ENCODE measurements at places on chromosomes 12 and 14. TPM values are rescaled to one million over a fixed set of nuclear protein-coding genes. Genes with fewer than 3 reads are reported as not detected.

Gene TAS2R50
- total RNA-seq: 0.77 TPM

DNA sequence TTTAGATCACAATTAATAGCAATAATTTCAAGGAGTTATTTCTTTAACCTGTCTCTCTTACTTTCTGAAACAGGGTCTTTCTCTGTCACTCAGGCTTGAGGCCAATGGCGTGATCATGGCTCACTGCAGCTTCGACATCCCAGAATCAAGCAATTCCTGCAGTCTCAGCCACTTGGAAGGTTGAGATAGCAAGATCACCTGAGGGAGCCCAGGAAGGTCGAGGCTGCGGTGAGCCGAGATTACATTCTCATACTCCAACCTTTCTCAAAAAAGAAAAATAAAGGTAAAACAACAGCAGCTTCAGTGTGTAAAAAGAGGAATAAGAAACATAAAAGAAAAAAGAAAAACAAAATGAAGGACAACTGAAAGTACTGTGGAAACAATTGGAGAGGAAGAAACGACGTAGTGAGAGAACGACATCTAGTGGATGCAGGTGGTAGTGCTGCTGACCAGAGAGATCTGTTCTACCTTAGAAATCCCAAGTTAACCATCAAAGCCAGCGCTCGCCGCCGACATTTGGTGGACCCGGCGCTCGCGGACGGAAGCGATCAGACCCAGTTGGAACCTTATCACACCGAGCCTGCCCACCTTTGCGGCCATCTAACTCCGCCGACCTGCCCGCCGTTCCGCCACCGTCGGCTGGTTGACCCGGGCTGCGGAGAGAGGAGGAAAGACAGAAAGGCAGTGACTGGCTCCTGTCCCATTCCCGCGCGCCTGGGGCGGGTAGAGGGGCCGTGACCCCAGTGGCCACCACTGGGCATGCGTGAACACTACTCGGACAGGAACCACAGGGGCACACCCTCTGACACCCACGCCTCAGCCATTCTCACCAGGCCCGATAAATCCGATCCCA, 196.1 kb downstream of the ALG10 start:
- peak; percentile 51 for DNase-seq

Gene RD3L
- total RNA-seq: not detected

DNA sequence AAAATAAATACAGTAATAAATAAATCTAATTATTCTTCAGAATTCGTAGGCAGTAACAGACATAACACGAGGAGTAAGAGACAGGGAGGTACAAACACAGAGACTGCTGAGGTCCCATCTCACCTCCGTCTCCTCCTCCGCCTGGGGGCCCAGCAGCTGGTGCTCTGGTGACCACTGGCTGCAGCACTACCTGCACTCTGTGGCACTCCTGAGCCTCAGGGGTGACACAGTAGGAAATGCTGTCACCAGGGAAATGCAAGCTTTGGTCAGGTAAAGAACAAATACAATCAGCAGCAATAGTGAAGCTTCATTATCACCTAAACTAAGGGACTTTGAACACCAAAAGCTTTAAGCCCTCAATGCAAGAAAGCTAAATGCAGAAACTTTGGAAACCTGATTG, 19.6 kb downstream of the GSTZ1 start:
- DNase-seq: no peak

GRCh38 chr12:2686280-2686646, 108.5 kb upstream of the FKBP4 start:
- DNase-seq: peak; percentile 23

All from H9 (cell line).